ENCODE measurements at places on chromosomes 13 and 19. TPM values are rescaled to one million over a fixed set of nuclear protein-coding genes. Genes with fewer than 3 reads are reported as not detected.

- no peaks in the 10 kb centered on the region for H3K27me3 ChIP-seq
- no peak overlapping the region for H3K27ac ChIP-seq
- H3K4me1 ChIP-seq: peaks cover 2% of the 10 kb centered on the region
- no peak for DNase-seq
These were observed 8.9 kb upstream of the FARP1 start for GRCh38 chr13:98133946-98134345.

DNA sequence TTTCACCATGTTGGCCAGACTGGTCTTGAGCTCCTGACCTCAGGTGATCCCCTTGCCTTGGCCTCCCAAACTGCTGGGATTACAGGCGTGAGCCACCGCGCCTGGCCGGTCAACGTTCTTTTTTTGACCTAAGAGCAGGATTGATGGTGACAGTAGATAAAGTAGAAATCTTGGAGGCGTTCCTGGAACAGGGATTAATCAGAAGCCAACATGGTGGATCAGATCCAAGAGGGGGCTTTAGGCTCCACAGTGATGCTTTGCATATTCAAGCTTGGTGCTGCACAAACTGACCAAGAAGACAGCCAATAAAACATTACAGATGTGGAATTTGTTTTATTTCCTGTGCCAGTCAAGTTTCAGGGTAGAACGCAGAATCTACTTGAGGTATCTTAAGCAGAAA, 271.2 kb downstream of the FGF9 start:
- peaks cover 2% of the 10 kb centered on the region for H3K27me3 ChIP-seq
- peaks cover 6% of the 10 kb centered on the region for H3K4me1 ChIP-seq
- no peak overlapping the region for H3K4me3 ChIP-seq

GRCh38 chr13:46621792-46622629, 69.0 kb downstream of the LRCH1 start:
- H3K27me3 ChIP-seq: no peaks in the 10 kb centered on the region
- H3K27ac ChIP-seq: no peak overlapping the region
- DNase-seq: no peak
- peaks cover 16% of the 10 kb centered on the region for H3K4me1 ChIP-seq

DNA sequence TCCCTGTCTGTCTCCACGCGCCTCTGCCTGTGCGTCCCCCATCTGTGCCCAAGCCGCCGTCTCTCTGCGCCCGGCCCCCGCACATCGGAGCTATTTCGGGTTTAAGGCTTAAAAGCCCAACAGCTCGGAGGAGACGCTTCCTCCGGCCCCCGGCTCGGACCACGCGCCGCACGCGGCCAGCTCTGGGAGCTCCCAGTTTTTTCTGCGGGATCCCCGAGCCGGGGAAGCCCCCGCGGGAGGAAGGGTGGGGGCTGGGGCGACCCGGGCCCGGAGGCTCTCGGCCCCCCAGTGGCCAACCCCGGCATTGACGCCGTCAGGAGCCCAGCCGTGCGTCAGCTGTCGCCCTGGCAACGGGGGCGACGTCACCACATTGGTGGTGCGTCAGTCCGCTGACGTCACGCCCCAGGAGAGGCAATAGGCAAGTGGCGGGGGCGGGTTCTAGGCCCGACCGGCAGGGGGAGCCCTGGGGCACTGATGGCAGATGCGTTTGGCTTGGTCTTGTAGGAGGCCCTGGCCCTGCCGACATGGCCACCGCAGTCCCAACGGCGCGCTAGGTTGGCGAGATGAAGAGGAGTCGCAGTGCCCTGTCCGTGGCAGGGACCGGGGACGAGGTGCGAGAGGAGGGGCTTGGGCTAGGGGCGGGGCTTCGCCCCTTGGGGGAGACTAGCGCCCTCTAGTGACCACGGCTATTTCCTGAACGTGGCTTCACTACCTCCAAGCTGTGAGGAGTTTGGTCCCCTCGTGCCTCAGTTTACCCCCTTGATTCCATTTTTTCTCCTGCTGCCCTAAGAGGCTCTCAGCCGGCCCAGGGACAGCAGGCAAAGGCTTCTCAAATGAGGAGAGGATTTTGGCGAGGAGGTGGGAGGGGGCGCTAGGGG, 3.7 kb upstream of the PDE4A start:
- H3K4me3 ChIP-seq: peak overlapping the region; percentile 59
- peaks cover 30% of the 10 kb centered on the region for H3K27me3 ChIP-seq
- no peaks in the 10 kb centered on the region for H3K36me3 ChIP-seq

GRCh38 chr19:49920624-49921363, 8.2 kb upstream of the ATF5 start:
- peaks cover 31% of the 10 kb centered on the region for H3K36me3 ChIP-seq
- no peak overlapping the region for H3K27ac ChIP-seq
- H3K4me3 ChIP-seq: no peak overlapping the region
- DNase-seq: no peak
- no peaks in the 10 kb centered on the region for H3K27me3 ChIP-seq

GRCh38 chr19:16249826-16250404, 52.2 kb downstream of the AP1M1 start:
- peak; percentile 41 for DNase-seq
- no peaks in the 10 kb centered on the region for H3K27me3 ChIP-seq
- H3K27ac ChIP-seq: no peak overlapping the region
- no peaks in the 10 kb centered on the region for H3K36me3 ChIP-seq
- no peak overlapping the region for H3K4me3 ChIP-seq
- no peaks in the 10 kb centered on the region for H3K4me1 ChIP-seq

DNA sequence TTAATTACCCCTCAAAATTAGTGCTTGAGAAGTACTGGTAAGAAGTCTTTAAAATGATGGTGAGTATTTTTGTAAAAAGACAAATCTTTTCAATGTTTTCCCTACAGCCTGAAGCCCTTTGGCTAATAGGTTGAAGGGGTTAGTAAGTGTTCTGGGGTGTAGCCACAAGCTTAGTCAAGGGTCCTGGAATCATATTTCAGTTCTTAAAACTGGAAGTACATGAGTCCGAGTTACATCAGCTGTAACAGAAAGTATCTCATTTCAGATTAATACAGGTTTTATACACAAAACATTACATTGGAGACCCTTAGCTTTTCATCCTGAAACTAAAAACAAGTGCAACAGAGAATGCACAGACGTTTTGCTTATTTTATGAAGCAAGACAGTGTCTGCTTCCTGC, 52.7 kb upstream of the TEX29 start:
- no peaks in the 10 kb centered on the region for H3K27me3 ChIP-seq
- no peak overlapping the region for H3K4me3 ChIP-seq
- no peak overlapping the region for H3K27ac ChIP-seq
- H3K4me1 ChIP-seq: peaks cover 25% of the 10 kb centered on the region

- no peak for DNase-seq
- H3K4me1 ChIP-seq: peaks cover 5% of the 10 kb centered on the region
- H3K27ac ChIP-seq: no peak overlapping the region
- H3K4me3 ChIP-seq: no peak overlapping the region
- no peaks in the 10 kb centered on the region for H3K27me3 ChIP-seq
- H3K36me3 ChIP-seq: no peaks in the 10 kb centered on the region
These were observed 99.2 kb upstream of the WASF3 start for GRCh38 chr13:26458196-26458749.

DNA sequence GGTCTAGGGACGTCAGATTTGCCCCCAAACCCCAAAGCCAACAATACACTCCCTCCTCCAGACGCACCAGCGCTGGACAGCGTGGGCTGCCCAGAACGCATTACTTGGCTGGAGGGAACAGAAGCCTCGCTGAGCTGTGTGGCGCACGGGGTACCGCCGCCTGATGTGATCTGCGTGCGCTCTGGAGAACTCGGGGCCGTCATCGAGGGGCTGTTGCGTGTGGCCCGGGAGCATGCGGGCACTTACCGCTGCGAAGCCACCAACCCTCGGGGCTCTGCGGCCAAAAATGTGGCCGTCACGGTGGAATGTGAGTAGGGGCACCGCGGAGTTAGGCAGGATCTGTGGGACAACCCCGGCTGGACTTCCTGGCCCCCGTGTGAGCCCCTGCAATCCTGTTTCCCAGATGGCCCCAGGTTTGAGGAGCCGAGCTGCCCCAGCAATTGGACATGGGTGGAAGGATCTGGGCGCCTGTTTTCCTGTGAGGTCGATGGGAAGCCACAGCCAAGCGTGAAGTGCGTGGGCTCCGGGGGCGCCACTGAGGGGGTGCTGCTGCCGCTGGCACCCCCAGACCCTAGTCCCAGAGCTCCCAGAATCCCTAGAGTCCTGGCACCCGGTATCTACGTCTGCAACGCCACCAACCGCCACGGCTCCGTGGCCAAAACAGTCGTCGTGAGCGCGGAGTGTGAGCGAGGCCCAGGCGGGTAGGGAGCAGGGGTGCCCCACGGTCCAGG, 4.0 kb downstream of the ICAM5 start:
- no peak overlapping the region for H3K4me3 ChIP-seq
- DNase-seq: no peak
- peaks cover 14% of the 10 kb centered on the region for H3K36me3 ChIP-seq
- no peaks in the 10 kb centered on the region for H3K27me3 ChIP-seq
- H3K27ac ChIP-seq: no peak overlapping the region
- H3K4me1 ChIP-seq: peaks cover 14% of the 10 kb centered on the region

GRCh38 chr13:30829833-30830637, 76.0 kb upstream of the MEDAG start:
- no peak for DNase-seq
- H3K4me3 ChIP-seq: no peak overlapping the region
- H3K4me1 ChIP-seq: peaks cover 13% of the 10 kb centered on the region
- H3K27me3 ChIP-seq: no peaks in the 10 kb centered on the region
- H3K27ac ChIP-seq: no peak overlapping the region
- H3K36me3 ChIP-seq: no peaks in the 10 kb centered on the region

- H3K4me1 ChIP-seq: no peaks in the 10 kb centered on the region
- H3K4me3 ChIP-seq: no peak overlapping the region
- H3K27ac ChIP-seq: no peak overlapping the region
These were observed 6.9 kb downstream of the MYPOP start for GRCh38 chr19:45895519-45895972.

- no peak overlapping the region for H3K27ac ChIP-seq
- H3K4me1 ChIP-seq: peaks cover 4% of the 10 kb centered on the region
- H3K36me3 ChIP-seq: peaks cover 4% of the 10 kb centered on the region
- no peaks in the 10 kb centered on the region for H3K27me3 ChIP-seq
- no peak overlapping the region for H3K4me3 ChIP-seq
These were observed 19.1 kb downstream of the DNAJC15 start for GRCh38 chr13:43042410-43042921.

GRCh38 chr19:18457483-18458331, 19.8 kb upstream of the ISYNA1 start:
- peaks cover 18% of the 10 kb centered on the region for H3K4me1 ChIP-seq
- DNase-seq: no peak
- H3K36me3 ChIP-seq: peaks cover 51% of the 10 kb centered on the region
- no peak overlapping the region for H3K27ac ChIP-seq
- no peaks in the 10 kb centered on the region for H3K27me3 ChIP-seq
- H3K4me3 ChIP-seq: no peak overlapping the region

- no peaks in the 10 kb centered on the region for H3K36me3 ChIP-seq
- H3K27me3 ChIP-seq: no peaks in the 10 kb centered on the region
- H3K4me1 ChIP-seq: peaks cover 2% of the 10 kb centered on the region
- H3K27ac ChIP-seq: no peak overlapping the region
These were observed 161.9 kb upstream of the PCDH9 start for GRCh38 chr13:67392014-67392413.

DNA sequence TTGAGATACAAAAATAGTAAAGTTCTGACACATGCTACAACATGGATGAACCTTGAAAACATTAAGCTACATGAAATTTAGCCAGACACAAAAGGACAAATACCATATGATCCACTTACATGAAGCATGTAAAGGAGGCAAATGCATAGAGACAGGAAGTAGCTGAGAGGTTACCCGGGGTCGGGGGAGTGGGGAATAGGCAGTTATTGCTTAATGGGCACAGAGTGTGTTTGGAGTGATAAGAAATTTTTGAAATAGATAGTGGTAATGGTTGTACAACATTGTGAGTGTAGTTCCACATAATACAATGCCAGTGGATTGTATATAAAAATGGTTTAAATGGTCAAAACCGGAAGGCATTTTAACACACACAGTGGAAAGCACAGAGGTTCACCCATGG, 4.3 kb downstream of the N4BP2L1 start:
- no peak overlapping the region for H3K27ac ChIP-seq
- H3K4me3 ChIP-seq: no peak overlapping the region
- no peak for DNase-seq
- no peaks in the 10 kb centered on the region for H3K27me3 ChIP-seq

DNA sequence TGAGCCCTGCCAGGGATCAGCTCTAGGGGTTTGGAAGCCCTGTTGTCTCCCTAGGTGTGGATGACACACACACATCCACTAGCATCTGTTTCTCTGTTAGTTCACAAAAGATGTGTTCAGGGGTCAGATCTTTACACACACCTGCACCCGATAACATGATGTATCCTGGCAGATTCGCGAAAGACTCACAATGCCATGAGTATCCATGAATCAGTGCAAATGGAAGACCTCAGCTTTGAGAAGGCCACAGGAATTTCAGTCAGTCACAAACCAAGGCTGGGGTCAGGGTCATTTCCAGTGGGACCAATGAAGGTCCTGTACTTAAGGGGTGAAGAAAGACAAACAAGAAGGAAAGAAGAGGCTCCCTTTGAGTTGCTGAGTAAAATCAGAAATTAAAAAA, 898.2 kb downstream of the UQCRFS1 start:
- H3K27me3 ChIP-seq: no peaks in the 10 kb centered on the region
- no peak overlapping the region for H3K4me3 ChIP-seq
- DNase-seq: no peak
- no peaks in the 10 kb centered on the region for H3K36me3 ChIP-seq
- no peaks in the 10 kb centered on the region for H3K4me1 ChIP-seq

DNA sequence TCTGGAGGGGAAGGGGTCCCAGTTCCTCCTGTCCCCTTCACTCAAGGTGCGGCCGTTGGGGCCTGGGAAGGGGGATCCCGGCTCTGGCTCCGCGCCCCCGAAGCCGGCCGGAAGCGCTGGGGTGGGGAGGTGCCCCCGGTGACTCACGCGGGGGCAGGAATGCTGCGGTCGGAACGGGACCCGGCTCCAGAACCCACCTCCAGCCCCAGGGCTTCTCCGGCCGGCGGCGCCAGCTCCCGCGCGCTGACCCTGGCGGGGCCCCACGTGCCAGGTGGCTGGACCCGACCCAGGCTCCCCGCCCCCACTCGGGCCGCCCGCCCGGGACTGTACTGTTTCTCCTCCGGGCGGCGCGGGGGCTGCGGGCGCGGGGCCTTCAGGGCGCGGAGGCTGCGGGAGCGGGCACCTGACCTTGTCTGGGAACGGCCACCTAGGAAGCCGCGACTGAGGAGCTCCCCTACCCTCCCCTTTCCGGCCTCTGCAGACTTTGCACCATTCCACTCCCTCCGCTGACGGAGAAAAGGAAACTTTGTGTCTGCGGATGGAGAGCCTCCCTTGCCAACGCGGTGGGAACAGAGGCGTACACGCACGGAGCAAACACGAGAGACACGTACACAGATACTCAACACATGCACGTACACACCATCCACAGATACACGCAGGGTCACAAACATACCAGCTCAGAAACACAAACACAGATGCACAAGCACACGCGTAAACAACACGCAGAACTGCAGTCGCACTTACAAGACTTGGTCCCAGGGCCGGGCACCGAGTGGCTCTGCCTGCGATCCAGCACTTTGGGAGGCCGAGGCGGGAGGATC, 7.2 kb downstream of the AXL start:
- H3K27me3 ChIP-seq: no peaks in the 10 kb centered on the region
- H3K4me3 ChIP-seq: peak overlapping the region; percentile 23
- H3K4me1 ChIP-seq: peaks cover 37% of the 10 kb centered on the region
- H3K27ac ChIP-seq: peak overlapping the region; percentile 96
- H3K36me3 ChIP-seq: peaks cover 58% of the 10 kb centered on the region

Gene PRX
- total RNA-seq: 0.90 TPM

Gene SERPINE3
- not detected for total RNA-seq

Gene RGL3
- total RNA-seq: not detected

Gene OR7C1
- not detected for total RNA-seq
